H9 (cell line): ENCODE measurements at places on chromosomes 5 and 9.

- DNase-seq, result no peak
These were observed 97.6 kb downstream of the SEMA6A start for GRCh38 chr5:116476897-116477537.

GRCh38 chr9:98345011-98345410 lies 89.6 kb upstream of the TBC1D2 start:
- no peak for DNase-seq

DNA sequence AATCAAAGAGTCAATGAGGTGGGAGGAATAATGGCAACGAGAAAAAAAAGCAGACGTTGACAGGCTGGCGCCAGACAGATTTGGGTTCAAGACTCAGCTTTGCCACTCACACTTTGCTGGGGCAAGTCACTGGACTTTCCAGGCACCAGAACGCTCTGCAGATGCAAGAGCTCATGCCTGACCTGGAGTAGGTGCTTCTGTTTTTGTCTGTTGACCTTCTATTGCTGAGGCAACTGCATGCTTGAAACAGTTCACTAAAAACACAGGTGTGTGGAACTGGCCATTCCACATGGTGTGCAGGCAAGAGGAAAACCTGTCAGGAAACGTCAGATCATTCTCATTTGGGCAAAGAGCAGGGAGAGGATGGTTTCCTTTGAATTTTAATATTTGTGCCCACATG lies 161.2 kb upstream of the SMIM23 start:
- DNase-seq, result no peak

DNA sequence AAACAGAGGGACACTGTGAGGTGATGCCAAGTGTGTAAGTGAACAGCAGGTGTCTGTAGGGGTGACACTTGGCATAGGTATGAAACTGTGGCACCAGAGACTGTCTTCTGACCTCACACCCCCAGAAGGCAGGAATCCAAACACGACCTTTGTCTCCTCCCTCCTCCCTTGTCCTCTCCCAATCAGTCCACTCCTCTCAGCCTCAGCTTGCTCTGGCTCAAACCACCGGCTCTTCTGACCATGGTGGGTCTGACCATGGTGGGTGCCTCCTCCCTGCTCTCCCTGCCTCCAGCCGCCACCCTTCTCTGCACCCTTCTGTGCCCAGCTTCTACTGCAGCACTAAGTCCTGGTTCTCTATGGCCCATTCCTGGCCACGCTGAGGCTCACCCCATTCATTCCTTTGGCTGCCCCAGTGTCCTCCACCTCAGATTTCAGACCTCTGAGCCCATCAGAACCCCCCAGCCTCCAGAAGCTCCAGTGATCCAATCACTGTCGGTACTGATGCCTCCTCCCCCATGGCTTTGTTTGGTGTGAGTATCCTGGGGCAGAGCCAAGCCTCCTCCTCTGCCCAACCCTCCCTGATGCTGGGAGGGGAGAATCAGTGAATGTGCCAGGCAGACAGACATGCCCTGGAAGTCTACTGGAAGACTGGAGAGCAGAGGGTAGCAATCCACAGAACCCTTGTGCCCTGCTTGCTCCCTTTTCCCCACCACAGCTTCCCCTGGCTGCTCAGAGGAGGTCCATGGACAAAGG lies 1.7 kb upstream of the ARID3C start:
- DNase-seq, result no peak

DNA sequence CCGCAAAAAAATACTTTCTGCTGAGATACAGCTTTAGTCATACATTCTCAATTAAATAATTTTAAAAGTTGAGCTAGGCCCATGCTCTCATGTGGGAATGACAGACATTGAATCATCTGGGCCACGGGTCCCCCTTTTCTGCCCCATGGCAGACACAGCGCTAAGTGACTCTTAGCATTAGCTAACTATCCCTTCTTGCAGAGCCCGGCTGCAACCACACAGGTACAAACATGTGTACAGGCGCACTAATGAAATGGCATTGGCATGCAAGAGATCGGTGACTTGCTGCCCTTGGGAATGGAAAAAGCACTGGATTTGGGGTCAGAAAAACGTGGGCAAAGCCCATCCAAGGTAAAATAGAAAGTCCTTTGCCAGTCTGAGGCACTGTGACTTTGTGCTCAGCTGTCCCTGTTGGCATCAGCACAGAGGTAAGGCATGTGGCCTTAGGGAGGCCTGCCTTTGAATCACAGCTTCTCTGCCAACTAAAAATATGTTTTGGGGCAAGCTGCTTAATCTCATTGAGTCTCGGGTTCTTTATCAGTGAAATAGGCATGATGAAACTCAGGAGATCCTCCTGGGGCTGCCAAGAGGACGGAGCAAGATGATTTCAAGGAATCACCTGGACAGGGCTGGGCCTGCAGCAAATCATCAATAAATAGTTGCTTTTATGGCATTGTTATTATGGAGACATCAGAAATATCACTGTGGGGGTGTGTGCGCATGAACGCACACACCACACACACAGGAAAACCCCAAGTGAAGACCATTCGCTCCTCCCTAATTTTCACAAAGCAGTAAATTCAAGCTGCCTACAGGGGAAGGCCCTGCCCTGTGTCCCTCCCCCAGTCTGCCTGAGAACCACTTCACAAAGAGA lies 54.2 kb downstream of the WHRN start:
- DNase-seq, result no peak

- DNase-seq, result no peak
These were observed 12.6 kb upstream of the CEMIP2 start for GRCh38 chr9:71780953-71781352.

DNA sequence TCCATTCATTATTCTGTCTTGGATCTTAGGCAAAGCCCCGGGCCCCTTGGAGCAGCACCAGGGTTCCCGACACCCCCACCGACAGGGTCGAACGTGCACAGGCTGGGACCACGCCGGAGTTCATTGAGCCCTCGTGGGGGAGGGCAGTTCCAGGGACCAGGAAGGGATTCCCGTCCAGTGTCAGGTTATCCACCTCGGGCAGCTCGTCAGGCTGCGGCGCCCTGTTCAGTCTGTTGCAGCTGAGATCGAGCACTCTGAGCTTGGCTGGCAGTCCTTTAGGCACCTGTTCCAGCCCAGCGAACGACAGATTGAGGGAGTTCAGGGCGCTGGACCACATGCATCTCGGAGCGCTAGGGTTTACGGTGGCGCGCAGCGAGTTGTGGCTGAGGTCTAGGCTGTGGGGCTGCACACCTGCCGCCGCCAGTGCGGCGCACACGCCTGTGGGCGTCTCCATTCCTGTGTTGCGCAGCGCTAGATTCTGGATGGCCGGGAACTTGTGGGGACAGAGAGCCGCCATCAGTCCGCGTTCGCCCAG lies 1.1 kb downstream of the CD14 start:
- no peak for DNase-seq

- DNase-seq, result peak; percentile 32
These were observed 1.2 kb downstream of the DAPK1 start for GRCh38 chr9:87498811-87499360.

- no peak for DNase-seq
These were observed 78.9 kb upstream of the PAPPA start for GRCh38 chr9:116074658-116075057.

DNA sequence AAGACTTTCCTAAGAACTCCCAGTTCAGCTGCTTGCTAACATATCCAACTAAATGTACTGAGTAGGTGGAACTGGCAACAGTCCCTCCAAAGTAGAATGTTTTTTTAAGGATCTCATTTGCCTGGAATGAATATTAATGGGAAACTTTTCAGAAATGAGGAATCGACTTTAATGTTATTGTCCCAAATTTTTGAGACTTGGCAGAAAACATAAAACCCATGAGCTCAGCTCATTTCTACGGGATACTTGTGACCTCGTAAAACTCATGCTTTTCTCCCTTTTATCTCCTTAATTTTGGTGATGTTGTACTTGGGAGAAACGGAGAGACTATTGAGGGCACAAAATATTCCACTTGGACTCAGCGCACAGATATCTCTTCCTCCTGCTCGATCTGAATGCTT lies 296.8 kb downstream of the EBF1 start:
- no peak for DNase-seq

DNA sequence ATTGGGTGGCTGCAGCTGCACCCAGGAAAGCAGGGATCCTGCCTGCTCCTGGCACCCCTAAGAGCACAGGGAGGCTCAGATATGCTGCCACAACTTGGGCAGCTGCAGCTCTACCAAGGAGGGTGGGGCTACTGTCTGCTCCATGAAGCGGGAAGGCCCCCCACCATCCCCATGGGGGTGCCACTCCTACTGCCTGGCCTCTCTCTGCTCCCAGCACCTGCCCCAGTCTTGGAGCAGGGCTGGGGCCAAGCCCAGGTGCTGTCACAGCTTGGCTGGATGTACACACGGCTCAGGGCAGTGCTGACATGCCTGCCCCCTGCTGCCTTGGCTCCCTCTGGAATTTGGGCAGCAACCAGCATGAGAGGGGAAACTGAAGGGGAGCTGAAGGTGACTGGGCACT lies 214.7 kb upstream of the PLPPR1 start:
- no peak for DNase-seq

DNA sequence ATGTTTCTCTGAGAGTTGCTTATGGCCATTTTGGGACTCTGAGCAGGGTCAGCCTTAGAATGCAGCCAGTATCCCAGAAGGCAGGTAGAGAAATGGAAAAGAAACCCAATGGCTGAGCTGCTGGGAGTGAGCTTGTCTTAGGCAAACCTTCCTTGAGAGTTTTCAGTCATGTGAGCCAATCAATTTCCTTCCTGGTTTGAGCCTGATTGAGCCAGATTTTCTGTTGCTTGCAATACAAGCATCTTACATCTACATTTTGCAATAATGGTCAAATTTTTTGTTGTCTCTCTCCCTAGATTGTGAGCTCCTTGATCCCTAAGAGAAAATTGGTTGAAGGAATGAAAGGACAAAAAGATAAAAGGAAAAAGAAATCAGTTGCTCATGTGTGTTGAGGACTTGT lies 155.3 kb downstream of the SNX18 start:
- DNase-seq, result no peak

GRCh38 chr9:121725008-121725775 lies 73.8 kb downstream of the DAB2IP start:
- no peak for DNase-seq

- DNase-seq, result peak; percentile 94
These were observed 546 bp downstream of the DNAJB5 start for GRCh38 chr9:34989946-34990635.

GRCh38 chr9:129038109-129038852 lies 1.9 kb downstream of the MIGA2 start:
- DNase-seq, result no peak

DNA sequence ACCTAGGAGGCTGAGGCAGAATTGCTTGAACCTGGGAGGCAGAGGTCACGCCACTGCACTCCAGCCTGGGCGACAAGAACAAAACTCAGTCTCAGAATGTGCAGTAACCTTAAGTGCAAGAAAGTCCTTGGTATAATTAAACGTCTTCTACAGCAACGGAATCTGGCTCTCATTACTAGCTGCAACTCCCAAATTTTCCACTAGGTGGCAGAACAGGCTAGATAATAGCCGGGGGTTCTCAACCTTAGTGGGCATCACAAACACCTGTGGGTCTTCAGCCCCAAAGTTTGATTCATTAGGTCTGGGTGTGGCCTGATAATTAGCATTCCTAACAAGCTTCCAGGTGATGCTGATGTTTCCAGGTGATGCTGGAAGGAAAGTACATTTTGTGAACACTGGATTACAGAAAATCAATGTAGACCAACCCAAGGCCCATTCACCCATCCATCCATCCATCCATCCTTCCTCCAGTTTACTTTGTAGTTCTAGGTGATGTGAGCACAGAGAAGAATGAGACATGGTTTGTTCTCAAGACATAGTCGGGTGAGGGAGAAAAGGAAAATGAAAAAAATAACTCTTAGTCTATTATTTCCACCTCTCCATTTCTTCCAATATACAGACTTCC lies 37.3 kb downstream of the FBXW2 start:
- DNase-seq, result peak; percentile 50

DNA sequence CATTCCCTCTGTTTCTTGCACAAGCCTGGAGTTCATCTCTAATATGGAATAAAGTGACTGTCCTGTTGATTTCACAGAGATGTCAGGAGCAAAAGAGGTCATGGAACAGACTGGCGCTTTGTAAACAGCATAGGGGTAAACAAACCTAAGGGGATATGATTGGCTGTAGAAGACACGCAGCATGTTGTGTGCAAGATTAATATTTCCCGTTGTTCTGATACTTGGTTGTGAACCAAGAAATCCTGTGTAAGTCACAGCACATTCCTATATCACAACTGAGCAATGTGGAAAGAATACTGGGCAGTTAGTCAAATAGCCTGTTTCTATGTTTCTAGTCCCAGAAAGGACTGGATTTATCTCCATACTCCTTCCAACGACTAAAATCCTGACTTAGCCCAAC lies 3.2 kb downstream of the ADAMTS12 start:
- no peak for DNase-seq

GRCh38 chr5:110441035-110441434 lies 285.4 kb downstream of the TMEM232 start:
- DNase-seq, result peak; percentile 36

DNA sequence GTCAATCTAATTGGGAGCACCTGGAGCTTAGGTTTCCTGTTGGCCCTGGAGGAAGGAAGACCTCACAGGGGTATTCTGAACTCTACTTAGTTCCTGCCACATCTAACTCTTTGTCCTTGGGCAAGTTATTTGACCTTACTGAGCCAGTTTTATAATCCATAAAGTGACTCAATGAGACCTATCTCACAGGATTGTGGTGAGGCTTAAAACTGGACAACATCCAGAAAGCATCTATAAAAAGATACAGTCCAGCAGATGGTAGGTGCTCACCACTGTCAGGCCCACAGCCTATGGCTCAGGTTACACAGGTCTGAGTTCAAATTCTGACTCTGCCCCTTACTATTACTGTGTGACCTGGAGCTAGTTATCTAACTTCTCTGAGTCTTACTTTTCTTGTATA lies 23.3 kb downstream of the KCNV2 start:
- DNase-seq, result no peak

DNA sequence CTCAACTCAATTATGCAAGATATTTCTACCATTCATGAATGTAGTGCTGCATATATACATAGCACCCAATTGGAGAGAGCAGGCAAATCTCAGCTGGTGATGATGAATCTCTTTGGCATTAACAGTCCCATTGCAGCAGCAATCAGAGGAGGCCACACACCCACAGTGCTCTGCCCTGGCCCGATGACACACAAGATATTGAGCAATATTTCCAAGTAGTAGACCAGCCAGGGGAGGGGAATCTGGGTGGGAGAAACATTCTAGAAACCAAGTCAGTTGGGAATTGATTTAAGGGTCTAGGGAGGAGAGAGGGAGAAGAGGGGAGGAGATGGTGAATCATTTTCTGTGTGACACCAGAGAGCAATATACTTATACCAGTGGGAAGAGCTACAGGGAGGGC lies 14.9 kb upstream of the C5orf63 start:
- DNase-seq, result no peak

DNA sequence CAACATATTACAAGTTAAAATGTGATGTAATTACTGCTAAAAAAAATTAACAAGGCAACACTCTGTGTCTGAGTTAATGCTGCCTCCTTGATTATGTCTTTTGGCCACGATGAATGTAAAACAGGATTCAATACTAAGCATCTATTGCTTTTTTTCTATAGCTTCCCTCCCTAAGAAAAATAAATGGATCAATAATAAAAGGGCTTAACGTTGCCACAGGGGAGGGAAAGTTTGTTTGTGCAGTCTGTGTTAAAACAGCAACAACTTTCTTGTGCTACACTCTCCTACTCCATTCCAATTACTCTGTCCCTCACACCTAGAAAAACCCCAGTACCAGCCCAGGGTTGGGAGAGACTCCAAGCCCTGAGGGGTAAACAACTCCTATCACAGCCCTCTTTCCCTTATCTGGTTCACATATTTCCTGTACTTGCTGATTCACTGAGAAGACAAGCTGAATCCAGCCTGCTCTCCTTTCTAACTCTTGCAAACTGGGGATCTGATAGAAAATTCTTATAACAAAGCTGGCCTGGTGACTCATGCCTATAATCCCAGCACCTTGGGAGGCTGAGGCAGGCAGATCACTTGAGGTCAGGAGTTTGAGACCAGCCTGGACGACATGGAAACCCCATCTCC lies 44.8 kb downstream of the PTPN3 start:
- DNase-seq, result no peak
